Stimulated activated CD8-positive, alpha-beta memory T cell treated with anti-CD3 and anti-CD28 coated beads, Interleukin-12 subunit alpha, Interleukin-12 subunit beta, amount 100 ng/mL, for 4 hours (primary cell): ENCODE measurements at places on chromosomes 5 and 9.

DNA sequence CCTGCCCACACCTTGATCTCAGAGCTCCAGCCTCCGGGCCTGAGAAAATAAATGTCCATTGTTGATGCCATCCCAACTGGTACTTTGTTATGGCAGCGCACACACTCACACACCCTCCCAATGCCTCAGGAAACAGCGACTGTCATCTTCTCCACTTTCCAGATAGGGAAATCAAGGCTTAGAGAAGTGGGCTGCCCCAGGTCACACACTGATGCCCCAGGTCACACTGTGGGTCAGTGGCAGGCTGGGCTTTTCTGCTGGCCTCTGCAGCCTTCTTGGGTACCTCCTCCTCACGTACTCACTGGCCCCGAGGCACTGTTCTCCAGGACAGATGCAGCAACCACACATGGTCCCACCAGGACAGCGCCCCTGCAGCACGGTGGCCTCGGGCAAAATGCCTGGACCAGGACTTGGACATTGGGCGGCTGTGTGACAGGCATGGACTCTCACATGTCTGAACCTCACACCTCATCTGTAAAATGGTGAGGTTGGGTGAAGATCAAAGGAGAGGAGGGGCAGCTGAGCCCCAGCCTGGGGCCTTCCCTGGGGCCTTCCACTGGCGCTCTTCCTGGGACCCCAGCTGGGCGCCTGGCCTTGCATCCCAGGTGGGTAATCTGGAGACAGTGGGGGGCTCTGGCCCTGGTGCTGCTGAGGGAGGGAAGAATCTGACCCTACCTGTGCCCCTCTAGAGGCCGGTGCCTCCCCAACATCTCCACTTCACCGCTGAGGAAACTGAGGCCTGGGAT lies 156.0 kb downstream of the COL23A1 start:
- no peak for DNase-seq

DNA sequence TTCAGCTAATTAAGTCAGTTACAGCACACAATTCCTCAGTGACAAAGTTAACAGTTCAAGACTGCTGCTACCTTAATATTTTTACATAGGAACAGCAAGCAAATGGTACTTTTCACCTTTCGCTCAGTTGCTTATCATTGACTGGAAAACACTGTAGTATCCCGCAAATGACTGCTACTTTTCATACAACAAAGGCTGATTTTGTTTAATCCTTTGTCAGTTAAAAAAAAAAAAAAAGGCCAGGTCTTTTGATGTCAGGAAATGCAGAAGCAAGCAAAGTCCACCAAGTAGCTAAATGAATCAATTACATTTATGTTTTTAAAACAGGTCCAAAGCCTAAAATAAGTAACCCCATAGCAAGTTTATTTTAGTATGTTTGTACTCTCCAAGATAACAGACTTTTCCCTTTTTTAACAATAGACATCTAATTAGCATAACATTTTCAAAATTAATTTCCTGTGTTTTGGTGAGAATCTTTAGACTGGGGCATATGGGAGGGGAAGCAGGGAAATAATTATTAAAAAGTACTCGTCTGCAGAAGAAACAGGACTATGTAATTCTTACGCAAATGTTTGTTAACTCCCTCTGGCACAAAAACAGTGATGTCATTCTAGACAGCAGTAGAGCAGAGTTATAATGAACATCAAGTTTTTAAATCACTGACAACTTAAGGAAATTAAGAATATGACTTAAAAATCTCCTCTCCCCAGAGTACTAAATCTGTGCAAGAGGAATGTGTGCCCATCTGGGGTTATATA lies 9.6 kb downstream of the PFDN1 start:
- no peak for DNase-seq

DNA sequence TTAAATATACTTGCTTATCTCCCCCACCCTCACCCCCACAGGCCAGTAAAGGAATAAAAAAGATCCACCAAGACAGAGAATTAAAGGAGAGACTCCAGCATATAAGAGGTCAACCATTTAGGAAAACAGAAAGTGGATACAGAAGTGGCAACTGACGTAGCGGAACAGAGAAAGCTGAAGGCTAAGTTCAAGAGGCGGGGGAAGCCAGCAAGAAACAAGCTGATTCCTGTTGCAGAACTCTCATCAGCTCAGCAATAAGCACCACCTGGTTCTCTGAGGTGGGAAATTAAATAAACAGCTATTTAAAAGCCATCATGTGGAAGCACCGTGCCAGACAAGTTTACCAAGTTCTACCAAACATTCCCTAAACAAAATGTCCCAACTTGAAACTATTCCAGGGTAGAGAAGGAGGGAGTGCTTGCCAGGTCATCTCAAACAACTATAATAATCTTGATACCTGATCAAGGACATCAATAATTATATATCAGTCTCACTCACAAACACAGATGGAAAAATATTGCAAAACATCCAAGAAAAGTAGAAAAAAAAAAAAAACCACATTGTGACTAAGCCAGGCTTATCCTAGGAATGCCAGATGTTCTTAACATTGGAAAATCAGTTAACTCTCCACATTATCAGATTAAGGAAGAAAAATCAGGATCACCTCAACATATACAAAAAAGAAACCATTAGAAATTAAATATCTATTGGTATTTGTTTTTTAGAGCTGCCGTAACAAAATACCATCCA lies 7.3 kb upstream of the ARL15 start:
- no peak for DNase-seq

DNA sequence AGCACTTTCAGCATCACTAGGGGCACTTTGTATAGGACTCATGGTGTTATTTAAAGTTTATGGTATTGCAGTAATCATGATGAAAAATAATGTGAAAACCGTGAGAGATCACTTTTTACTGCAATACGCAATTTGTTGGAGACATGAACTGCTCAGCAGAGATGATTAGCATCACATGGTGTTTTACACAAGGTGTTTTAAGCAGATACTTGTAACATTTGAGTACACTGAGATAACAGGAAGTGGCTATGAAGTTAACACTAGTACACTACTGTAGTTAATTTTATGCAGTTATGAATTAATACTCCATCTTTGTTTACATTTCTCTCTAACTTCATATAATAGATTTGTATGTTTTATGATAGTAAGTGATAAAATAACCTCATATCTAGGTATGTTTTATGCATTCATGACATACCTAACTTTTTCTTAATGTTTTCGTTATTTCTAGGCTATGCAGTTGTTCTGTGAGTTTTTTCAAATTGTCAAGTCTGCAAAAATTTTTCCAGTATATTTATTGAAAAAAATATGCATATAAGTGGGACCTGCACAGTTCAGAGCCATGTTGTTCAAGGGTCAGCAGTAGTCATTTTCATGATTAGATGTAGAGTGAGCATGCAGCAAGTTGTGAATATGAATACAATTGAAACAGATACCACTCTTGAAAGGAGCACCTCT lies 13.0 kb downstream of the SUB1 start:
- DNase-seq: no peak

DNA sequence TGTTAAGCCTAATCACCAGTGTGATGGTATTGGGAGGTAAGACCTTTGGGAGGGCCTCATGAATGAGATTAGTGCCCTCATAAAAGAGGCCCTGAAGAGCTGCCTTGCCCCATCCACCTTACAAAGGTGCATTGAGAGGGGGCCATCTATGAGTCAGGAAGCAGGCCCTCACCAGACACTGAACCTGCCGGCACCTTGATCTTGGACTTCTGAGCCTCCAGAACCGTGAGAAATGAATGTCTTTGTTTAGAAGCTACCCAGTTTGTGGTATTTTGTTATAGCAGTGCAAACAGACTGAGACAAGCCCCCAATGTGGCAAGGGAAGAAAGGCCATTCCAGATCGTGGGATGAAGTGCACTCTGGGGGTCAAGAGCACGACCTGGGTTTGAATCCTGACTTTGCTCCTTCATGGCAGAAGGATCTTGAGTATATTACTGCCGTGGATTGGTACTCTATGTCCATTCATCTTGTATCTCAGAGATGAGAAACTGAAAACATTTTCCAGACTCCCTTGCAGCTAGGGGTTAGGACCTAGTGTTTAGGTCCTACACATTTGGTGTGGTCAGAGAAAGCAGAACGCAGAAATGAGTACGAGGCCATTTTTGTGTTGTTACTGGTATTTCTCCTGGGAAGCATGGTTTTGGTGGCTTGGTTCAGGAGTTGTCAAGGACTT lies 86.7 kb downstream of the PTCH1 start:
- DNase-seq: no peak

DNA sequence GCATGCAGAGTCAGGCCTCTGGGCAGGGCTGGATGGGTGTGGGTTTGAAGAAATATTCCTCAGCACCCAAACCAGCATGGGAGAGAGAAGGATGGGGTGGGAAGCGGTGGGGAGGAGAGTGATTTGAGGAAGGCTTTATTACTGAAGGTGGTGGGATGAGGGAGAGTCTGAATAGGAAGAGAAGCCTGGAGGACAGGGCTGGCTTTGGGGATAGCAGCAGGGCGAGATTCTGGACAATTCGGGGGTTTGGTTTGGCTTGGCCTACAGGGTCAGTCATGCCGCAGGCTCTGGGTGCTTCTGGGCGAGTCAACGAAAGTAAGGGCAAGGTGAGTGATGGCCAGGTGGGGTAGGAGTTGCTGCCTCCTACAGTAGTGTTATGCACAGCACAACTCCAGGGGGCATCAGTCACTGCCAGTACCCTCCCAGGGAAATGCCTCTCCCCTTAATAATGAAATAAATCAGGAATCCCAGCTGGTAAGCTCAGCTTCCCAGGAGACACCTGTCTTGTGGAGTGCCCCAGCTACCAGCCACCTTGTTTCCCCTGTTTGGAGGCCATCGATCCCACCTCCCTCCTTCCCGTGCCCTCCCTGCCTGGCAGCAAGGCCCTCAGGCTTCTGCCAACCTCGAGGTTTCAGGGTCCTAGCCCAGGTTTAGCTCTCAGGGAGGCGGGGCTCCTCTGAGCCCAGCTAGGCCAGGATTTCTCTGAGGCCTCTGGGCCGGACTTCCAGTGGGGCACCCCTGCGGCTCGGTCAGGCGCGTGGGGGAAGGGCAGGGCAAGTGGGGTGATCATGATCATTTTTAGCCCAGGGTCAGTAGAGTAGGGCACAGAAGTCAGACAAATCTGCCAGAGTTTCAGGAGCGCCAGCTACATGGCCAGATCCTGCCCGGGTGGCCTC lies 741 bp upstream of the NKX2-5 start:
- no peak for DNase-seq

- DNase-seq: no peak
Observed at GRCh38 chr5:90853750-90854149, 295.2 kb downstream of the ADGRV1 start.

DNA sequence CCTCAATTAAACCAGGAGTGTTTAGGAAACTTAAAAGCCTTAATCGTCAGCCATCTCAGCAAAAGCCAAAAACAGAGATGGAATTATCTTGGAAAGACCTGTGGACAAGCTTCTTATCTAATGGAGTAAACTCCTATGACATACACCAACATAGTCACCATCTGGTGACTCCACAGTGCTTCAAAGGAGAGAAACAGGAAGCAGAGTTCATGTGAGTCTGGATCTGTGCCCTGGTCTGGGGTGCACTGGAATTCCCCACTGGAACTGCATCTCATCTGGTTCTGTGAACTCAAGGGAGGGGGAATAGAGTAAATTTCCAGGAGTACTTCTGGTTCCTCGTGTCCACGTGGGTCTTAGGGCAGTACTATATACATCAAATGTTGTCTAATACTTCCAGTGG lies 36.3 kb upstream of the KCNN2 start:
- no peak for DNase-seq

DNA sequence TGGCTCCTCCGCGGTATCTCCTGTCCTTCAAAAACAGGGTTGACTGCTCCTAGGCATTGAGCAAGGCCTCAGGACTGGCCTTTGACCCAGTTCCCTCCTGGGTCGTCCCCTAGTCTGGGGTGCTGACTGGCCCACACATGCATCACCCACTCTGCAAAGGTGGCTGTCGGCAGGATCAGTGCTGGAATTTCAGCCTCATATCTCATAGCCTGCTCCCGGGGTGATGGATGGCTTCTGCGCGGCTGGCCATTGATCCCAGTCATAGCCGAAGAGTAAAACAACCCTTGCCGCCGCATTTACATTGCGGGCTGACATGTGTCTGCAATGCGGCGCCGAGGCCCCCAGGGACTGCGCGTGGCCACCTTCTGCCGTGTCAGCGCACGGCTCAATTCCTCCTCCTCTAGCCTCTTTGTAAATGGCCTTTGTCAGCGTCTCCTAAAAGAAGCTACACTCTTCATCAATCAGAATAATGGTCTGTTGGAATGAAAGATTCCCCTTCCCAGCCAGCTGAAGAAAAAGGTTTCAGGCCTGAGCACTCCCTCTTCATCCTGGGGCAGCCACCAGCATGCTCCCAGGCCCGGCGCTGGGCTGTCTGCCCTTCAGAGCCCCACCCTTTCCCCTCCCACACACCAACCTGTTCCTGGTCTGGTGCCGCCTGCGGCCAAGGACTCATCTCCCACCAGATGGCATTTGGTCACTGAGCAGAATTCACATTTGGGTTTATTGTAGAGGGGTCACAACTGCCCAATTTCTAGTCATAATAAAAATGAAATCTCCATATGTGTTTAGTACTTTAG lies 159.0 kb downstream of the PJA2 start:
- DNase-seq: no peak

GRCh38 chr9:13896922-13897835 lies 416.8 kb downstream of the NFIB start:
- DNase-seq: no peak

- no peak for DNase-seq
Observed at GRCh38 chr5:143449772-143450171, 46.3 kb upstream of the NR3C1 start.

GRCh38 chr5:125484742-125485641 lies 738.6 kb upstream of the ZNF608 start:
- no peak for DNase-seq

- DNase-seq: no peak
Observed at GRCh38 chr9:36966371-36967097, 67.5 kb downstream of the PAX5 start.

DNA sequence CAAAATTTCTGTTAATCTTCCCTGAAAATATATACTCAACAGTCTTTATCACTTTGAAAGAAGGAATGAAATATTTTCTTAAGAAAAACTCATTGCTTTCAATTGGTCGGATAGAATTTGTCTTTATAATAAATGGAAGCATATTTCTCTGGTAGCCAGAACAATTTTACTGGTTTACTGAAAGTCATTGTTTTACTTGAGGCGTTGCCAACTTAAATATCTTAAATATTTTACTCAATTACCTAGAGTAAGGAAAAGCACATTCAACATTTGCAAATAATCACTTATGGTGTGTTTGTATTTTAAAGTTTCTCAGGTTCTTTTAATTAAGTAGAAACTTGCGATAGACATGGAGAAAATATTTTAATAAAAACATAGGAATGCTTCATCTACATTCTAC lies 1181.7 kb downstream of the EFNA5 start:
- DNase-seq: no peak

- DNase-seq: no peak
Observed at GRCh38 chr5:13994621-13995253, 50.2 kb upstream of the DNAH5 start.

- no peak for DNase-seq
Observed at GRCh38 chr5:139474890-139475791, 4.3 kb downstream of the SMIM33 start.

DNA sequence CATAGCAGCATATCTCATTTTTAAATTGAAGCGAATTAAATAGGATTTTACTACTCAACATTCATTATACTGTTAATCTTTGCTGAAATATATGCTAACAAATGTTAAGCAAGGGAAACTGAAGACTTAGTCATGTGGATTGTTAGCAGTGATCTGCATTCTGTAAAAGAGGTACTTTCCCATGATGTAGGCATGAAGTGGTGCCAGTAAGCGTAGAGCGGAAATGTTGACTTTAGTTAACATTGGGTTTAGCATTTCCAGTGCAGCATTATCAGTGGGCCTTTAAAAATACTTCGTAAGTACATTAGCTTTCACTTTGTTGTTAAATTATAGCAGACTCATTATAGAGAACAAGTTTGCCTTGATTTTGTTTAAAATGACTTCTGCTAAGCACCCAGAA lies 130.3 kb downstream of the CDC42SE2 start:
- DNase-seq: no peak

- no peak for DNase-seq
Observed at GRCh38 chr9:100579665-100580064, 1.8 kb downstream of the CAVIN4 start.
